ENCODE measurements at places on chromosomes 2 and 18.
A peak's percentile ranks its signal among the peaks of the same experiment; 100 is the strongest.

GRCh38 chr2:219120082-219120481 is 40.5 kb downstream of the NHEJ1 start:
- DNase-seq: no peak

- DNase-seq: no peak
These were observed 21.7 kb upstream of the CABLES1 start for GRCh38 chr18:23113576-23113975.

- no peak for DNase-seq
These were observed 7.7 kb upstream of the ALLC start for GRCh38 chr2:3650140-3650920.

DNA sequence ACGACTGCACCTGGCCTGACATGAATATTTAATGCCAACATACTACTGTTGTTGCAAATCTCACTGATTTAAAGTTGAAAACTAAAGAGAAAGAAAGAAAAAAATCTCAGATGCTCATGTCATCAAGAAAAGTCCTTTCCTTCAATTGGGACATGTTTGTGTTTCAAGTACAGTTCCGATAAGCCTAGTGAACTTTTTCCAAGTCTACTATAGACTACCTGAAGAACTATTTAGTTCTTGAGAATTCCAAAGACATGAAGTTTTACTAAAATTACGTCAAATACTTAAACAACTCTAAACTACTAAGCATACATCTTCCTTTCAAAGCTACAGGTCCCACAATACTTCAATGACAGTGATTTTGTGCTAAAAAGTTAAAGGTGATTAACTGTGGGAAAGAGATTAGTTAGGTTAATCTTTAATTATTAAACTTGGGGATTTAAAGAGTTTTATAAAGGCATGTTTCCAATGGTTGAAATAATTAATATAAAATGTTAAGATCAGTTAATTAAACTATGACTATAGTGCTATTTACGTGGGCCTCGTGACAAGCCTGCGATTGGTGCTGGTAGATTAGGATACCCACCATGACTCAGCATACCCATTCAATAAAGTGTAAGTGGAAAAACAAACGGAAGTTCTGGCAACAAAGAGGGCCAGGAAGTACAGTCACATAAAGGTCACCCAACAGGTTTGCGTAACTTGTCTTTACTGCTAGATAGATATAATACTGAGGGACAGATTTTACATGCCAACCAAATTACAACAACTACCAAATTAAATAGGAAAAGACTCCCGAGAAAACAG is 55.5 kb downstream of the SEPTIN10 start:
- DNase-seq: no peak

DNA sequence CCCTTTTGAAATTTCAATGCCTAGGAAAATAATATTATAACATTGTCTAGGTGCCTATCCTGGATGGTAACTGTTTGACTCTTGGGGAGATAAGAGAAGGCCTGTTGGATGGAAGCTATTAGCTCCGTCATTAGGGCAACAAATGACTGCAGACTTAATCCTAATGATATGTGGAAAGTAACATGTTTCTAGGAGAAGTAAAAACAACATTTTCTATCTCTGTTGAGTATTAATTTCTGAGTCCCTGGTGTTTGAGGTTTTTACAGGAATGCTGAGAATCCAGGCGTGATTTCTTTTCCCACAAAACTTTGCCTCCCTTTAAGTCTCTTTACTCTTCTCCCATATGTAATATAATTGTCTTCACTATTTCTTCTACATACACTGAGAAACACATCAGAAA is 159.1 kb downstream of the GALNT1 start:
- DNase-seq: no peak

DNA sequence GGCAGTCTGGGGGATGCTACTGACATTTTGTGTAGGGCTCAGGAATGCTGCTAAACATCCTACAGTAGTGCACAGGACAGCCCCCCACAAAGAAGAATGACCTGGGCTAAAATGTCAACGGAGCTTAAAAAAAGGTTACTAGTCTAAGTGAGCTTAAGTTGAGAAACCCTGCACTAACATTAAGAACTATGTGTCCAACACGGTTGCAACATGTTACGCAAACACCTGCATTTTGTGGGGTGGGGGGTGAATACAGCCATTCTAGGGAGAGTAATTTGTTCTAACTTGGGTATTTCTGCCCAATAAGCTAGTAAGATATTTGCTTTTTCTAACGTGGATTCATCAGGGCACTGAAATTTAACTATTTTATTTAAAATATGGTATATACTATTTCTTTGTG is 57.9 kb downstream of the SLC8A1 start:
- DNase-seq: no peak

DNA sequence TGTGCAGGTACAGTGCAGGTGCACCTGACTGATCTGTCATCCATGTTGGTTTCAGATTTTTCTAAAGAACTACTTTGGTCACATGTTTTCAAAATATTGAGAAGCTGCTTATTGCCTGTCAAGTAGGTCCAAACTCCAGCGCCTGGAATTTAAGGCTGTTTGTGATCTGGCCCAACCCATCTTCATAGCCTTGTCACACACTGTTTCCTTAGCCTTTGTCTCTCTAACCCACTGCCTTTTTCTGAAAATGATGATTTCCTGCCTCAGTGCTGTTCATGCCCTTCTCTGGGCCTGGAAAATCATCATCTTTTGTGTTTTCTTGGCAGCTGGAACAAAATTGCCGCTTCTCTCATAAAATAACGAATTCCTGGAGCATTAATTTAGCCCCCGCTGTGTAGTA is 7.2 kb downstream of the LIMS1 start:
- DNase-seq: no peak

GRCh38 chr2:144453486-144454158 is 66.3 kb downstream of the ZEB2 start:
- DNase-seq: no peak

GRCh38 chr2:205934443-205934842 is 151.5 kb downstream of the INO80D start:
- DNase-seq: no peak

- DNase-seq: no peak
These were observed 197.4 kb downstream of the NBAS start for GRCh38 chr2:15363734-15364133.

GRCh38 chr2:112627060-112628040 is 18.4 kb upstream of the SLC20A1 start:
- peak; percentile 56 for DNase-seq

DNA sequence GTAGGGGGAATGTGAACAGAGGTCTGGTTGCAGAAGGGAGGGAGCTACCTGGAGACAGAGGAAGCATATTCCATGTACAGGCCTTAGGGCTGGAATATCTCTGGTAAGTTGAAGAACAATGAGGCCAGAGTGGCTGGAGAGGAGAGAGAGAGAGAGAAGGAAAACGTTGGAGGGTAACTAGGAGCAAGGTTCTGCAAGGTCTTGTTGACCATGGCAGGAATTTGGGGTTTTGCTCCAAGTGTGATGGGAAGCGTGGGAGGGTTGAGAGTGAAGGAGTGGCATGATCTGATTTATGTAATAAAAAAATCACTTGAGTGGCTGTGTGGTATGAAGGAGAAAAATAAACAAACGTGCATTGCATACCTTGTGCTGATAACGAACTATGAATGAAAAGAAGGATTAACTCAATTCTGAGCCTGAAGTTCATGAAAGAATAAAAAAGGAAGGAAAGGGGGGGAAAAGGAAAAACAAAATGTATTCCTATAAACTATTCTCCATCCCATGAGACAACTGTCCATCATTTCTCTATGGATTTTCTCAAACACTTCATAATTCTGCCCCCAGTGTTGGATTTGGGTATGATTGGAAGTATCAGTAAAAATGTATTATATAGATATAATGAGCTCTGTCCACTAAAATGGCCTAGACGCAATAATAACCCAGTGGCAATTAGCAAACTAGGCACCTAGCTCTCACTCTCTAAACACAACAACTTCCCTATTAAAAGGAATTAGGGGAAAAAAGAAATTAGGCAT is 59.7 kb upstream of the PMAIP1 start:
- DNase-seq: no peak

- DNase-seq: no peak
These were observed 76.1 kb upstream of the DNMT3A start for GRCh38 chr2:25417715-25418369.

DNA sequence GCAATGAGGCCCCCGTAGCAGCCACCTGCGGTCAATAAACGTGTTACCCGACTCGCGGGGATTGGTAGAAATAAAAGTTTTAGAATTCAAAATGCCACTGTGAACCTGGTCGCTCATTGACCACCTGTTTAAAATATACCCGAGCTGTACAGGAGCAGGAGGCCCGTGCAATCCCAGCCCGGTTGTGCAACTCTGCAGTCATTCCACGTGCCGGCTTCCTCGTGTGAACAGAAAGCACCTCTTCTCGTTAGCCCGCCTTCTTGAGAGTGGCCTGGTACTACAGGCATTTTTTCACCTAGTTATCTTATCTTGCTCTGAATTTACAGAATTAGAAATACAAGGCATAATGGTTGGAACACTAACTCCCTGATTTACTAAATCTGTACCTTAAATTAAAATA is 660.7 kb downstream of the GALR1 start:
- no peak for DNase-seq

DNA sequence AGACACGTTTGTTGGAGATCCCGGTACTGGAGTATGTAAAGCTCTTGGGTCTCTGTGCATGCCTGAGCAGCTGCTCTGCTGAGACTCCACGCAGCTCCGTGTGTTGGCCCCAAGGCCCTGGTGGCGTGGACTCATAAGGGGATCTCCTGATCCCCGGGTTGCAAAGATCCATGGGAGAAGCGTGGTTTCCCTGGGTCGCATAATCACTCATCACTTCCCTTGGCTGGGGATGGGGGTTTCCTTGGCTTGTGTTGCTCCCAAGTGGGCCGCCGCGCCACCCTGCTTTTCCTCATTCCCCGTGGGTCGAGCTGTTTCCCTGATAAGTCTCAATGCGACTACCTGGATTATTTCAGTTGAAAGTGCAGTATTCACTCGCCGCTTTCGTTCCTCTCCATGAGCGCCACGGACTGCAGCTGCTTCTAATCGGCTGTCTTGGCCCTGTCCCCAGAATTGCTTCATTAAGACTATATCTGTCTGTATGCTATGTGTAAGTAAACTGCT is 76.0 kb downstream of the EPC2 start:
- DNase-seq: no peak

- DNase-seq: no peak
These were observed 184.0 kb upstream of the CHAC2 start for GRCh38 chr2:53583583-53583982.

GRCh38 chr2:196059491-196059960 is 9.1 kb downstream of the DNAH7 start:
- DNase-seq: no peak
